ENCODE measurements at places on chromosomes 4 and X.

GRCh38 chrX:31228415-31228832 lies 156.6 kb upstream of the FTHL17 start:
- DNase-seq: peak; percentile 65

DNA sequence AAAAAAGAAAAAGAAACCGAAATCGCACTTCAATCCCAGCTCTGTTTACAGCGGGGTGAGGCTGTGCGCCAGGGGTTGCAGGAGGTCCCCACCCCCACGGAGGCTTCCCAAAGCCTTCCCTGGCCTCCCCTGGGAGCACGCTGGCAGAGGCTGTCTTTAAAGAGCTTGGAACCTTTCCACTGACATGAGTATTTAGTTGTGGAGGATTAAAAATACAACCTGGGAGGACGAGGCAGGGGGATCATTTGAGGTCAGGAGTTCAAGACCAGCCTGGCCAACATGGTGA lies 69.1 kb downstream of the PPP2R2C start:
- no peak for DNase-seq

DNA sequence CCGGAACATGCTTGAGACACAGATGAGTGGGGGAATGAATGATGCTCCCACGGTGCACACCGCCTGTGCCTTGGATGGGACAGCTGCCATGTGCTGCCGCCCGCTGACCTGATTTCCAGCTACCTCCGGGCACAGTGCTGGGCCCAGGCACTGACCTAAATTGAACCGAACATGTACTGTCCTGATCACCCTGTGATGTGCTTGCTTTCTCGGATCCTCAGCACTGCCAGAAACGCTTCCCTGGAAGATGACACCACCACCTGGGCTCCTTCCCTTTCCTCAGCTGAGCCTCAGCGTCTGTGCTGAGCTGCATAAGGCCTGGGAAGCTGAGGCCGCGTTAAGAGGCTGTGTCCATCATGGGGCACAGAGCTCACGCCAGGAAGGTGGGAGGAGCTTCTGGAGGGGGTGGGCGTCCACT lies 39.3 kb upstream of the MXD4 start:
- no peak for DNase-seq

DNA sequence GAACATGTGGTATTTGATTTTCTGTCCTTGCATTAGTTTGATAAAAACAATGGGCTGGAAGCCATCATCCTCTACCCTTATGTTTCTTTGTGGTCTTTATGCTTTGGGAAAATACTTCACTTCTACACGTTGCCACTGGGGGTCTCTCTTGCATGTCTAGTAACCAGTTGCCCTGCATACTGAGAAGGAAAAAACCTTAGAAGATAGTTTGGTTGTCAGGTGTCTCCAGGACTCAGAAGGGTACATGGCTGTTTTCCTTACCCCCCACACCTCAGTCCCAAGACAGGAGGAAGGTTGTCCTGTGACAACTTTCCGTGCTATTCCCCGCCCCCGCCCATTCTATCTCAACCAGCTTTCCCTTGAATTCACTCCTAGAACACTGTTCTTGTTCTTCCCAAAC lies 62.1 kb upstream of the LANCL3 start:
- no peak for DNase-seq

DNA sequence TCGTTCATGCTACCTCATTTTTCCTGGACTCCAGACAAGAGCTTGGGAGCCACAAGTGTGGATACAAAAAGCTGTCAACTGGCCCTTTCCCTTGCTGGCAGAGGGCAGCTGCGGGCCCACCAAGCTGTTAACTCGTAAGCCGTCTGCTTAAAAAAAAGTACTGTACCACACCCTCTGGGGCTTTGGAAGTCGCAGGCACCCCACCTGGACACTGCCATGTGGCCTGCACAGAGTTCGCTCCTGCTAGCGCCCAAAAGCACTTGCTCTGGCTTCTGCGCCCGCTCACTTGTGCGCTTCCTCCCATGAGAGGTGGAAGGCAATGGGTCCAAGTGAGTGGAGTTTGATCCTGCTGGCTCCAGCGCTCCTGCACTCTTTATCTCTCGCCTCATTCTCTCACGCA lies 476.4 kb upstream of the FSTL5 start:
- DNase-seq: no peak

DNA sequence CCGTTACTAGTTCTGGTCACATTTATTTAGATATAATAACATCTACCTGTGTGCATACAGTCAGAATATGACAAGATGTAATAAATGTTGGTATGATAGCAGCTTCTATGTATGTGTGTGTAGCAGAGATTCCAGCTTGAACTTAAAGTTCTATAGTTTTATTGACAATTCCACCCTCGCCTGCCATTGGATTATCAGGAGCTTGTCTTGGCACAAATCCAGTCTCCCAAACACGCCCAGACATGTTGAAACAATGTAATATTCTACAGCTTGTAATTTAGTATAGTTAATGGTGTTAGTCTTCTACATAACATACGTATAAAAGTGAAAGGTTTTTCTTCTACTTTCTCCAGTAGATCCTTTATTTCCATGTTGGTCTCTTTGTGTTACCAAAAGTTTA lies 44.4 kb downstream of the BBS12 start:
- DNase-seq: no peak

GRCh38 chr4:165560941-165561340 lies 182.1 kb downstream of the CPE start:
- DNase-seq: no peak

DNA sequence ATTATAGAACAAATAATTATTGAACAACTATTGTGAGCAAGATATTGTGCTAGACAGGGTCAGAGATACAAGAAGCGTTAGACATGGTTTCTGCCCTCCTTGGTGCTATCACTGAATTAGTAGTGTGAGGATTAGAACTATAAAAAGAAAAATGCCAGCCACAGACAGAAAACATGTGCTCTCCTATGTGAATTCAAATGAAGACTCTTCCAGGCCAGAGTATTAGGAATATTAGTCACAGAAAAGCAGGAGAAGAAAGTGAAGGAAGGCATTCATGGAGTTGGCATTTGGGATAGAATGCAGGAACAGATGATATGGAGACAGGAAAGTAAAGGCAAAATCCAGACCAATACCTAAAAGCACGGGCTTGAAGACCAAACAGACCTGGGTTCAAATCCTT lies 179.6 kb upstream of the TENM3 start:
- no peak for DNase-seq

- no peak for DNase-seq
Observed at GRCh38 chr4:29046781-29047180, 1673.4 kb upstream of the PCDH7 start.
